ENCODE measurements at places on chromosomes 7 and 10.

DNA sequence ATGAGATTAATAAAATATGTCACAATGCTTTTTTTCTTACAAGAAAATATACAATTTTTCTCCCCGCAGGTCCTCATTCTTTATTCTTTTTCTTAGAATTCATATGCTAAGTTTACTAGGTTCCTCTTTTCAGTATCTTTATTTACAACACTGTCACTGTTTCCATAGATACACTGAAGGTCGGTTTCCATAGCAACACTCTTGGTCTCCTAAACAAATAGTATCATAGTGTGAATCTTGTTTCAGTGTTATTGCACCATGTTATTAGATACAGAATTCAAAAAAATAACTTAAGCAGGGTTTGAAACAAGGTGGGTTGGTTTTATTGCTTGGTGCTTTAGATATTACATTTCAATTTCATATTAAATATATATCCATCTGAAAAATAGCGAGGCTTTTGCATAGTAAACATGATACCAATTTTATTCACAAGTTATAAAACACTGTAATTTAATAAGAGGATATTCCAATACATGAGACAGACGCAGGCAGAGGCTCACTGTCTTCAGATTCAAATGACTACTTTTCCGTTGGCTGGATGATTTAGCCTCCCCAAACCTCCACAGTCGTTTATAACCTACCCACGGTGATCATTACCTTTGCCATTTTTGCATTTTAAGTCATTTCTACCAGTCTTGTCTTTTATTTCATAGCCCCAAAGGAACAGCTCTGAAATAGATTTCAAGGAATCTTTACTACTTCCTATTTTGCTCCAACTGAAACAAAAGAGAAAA is 88.9 kb upstream of the KLF6 start:
- peak; percentile 47 for DNase-seq

GRCh38 chr10:102230861-102231356 is 4.8 kb downstream of the ELOVL3 start:
- no peak for DNase-seq

DNA sequence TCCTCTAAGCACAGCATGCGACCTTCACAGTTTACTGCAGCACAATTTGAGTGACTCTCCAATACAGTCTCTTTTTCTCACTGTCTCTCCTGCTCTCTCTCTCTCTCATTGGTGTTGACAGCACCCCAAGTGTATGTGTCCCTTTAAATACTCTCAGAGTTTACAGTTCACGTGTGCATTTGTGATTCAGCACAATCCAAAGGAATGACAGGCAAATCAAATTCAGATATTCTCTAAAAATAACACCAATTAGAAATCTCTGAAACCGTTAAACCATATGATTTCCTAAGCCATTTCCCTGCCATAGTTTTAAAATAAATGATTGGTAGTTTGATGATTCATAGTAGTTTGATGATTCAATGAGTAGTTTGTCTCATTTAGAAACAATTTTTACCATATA is 104.0 kb upstream of the GAD2 start:
- no peak for DNase-seq

GRCh38 chr7:24800667-24801066 is 43.4 kb upstream of the GSDME start:
- DNase-seq: no peak

GRCh38 chr10:60964257-60965235 is 20.6 kb upstream of the RHOBTB1 start:
- DNase-seq: peak; percentile 83

DNA sequence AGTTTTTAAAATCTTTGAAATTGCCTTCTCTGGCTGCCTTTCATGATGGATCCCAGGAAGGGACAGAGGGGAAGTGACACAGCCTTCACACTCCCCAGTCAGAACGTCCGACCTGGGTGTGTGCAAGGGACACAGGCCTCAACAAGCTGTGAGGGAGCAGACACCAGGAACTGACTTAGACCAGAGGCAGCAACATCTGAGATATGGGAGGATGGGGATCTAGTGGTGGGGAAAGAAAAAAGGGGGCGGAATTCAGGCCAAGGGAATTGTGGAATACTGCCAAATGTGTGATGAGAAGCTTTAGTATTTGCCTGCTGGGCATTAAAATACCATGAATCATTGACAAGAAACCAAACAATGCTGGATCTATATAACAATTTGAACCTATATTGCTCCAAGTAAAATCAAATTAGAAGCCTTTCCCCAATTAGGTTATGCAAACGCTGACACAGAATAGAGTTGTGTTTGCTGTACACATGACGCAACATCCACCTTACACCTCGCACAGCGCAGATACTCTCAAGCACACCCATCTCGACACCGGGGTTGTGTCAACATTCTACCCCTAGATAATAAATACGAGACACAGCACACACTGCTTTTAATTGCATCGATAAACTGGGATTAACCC is 17.2 kb upstream of the MNX1 start:
- no peak for DNase-seq

- DNase-seq: no peak
Observed at GRCh38 chr10:72709041-72709440, 17.1 kb downstream of the MCU start.

Measured in RKO (cell line).